ENCODE measurements at places on chromosomes 2 and 18.

DNA sequence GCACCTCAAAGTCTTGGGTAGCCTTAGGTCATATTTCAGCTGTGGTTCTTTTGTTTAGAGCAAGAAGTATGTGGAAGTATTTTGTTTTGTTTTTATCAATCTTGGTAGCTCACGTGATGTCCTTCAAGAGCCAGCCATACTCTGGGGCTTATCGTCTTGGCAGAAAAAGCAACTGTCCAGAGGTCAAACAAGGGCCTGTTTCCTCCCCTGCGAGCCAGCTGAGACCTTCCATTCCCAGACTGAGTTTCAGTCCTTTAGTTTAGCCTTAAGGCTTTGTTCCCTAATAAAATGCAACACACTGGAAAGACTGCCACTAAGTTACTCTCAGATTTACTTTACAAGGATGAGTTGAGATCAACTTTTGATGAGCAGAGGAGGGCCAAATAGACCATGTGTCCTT is 63.5 kb downstream of the TXNL1 start:
- no peak for DNase-seq

- DNase-seq, result no peak
Observed at GRCh38 chr2:67802824-67803223, 260.0 kb downstream of the C1D start.

DNA sequence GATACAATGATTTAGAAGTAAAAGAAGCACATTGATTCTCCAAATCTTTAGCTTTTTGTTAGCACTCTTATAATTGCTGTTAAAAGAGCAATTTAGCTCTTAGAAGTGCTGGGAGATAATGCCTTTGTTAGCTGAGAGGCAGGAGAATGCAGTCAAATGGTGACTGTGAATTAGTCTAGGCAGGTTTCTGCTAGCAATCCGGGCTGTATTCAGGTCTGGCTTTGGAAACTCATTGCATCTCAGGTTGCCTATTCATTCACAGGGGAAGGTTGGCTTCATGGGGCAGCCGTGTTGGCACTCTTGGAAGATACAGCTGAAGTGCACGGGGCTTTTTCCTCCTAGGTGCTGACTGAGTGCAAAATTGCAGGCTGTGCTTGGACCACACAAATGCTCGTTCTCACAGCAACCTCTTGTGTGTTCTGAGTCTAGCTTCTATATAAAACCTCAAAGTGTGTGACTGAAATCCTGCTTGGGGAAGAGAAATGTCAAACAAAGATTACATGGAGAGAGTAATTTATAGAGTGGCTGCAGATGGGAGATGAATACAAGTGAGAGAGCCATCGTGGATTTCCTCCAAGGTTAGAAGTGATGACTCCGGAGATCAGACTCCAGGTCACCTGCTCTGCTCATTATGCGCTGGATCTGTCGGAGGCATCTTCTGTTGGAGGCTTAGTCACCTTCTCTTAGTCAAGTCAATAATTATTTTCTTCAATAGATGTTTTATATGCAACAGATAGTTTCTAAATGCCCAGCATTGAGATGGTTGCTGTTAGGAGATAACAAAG is 167.8 kb downstream of the PMAIP1 start:
- DNase-seq, result no peak

DNA sequence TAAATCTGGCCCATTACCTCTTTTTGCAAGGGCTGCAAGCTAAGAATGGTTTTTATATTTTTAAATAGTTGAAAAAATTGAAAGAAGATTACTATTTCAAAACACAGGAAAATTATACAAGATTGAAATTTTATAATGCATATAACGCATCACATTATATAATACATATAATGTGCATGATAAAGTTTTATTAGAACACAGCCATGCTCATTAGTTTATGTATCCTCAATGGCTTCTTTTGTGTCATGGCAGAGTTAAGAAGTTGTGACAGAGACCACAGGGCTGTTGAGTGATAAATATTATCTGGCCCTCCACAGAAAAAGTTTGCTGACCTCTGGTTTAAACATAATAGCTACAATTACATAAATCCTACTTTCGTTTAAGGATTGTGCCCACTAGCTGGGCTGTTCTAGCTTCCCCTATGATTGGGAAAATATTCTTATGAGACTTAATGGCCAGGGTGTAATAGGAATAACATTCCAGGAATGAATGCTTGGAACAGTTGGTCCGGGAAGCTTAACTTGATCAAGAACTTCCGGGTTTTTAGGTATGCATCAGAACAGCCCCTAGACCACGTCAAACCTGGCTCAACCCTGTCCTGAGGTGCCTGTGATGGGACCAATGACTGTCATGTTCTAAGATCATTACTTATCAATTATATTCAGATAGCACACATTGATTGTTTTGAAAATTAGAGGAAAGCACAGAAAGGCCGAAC is 98.7 kb upstream of the LPIN2 start:
- no peak for DNase-seq

DNA sequence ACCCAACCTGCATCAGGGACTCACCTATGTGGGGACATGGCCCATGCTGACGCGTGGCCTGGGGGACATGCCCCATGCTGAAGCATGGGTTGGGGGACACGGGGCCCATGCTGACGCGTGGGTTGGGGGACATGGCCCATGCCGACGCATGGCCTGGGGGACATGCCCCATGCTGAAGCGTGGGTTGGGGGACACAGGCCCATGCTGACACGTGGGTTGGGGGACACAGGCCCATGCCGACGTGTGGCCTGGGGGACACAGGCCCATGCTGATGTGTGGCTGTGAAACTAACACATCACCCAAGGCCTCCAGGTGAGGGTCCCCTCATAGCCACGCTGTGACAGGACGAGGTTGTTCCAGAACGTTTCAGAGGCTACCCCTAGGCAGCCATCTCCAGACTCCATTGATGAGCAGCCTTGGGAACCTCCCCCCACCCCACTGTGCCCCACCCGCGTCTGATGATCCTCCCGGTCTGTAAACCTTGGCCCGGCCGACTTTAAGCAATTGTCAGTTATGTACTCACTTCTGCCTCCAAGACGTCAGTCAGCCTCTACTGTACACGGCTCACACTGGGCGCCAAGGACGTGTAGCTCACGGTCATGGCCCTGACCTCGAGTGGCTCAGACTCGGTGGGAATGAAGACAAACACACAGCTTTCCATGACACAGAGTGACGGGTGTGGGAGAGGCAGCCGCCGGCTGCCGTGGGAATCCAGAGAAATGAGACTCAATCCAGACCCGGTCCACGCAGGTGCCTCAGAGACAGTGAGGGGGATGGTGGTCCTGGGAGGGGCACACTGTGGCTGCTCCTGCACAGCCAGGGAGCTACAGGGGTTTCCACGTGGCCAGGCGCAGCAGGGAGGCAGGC is 50.2 kb upstream of the SLC66A3 start:
- DNase-seq, result no peak

DNA sequence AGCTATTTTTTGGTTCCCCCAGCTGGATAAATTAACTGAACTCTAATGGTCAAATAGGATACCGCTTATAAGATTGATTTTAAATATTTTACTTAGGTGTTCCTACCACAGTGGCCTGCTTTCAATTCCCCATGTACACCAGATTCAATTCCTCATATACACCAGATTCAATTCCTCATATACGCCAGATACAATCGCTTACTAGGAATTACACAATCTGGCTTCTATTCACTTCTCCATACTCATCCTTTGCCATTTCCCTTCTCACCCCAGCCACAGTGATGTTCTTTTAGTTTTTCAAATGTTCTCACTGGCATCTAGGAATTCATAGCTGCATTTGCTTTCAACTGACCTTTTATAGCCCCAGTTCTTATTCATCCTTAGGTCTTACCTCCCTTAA is 66.5 kb downstream of the SLC40A1 start:
- DNase-seq, result no peak

GRCh38 chr2:233833345-233833744 is 21.0 kb downstream of the HJURP start:
- DNase-seq, result no peak
